ENCODE measurements at places on chromosomes 6 and 20. TPM values are rescaled to one million over a fixed set of nuclear protein-coding genes. Genes with fewer than 3 reads are reported as not detected.

GRCh38 chr20:32537657-32538525 lies 47.2 kb downstream of the NOL4L start:
- no peak for DNase-seq

DNA sequence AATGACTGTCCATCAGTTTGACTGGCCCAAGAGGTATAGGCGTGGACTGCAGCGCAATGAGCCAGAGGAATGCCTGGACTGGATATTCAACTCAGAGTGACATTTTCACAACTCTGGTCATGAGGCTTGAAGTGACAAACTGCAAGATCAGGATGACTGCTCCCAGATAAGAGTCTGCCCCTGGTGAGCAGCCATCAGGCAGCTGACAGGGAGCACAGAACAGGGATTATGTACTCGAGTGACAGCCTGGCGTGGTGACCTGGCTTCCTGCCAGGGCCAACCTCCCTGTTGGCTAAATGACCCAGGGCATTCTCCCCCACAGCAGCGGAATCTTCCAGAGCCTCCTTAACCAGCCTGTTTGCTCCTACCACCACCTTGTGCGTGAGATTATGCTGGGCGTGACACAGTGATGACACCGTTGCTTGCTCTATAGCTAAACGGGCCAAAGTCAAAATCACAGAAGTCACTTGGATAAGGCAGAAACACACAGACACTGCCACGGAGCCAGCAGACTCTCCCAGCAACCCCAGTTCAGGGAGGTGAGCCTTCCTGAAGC lies 209.1 kb upstream of the JARID2 start:
- DNase-seq, result peak; percentile 56

GRCh38 chr6:132768051-132768517 lies 10.4 kb upstream of the VNN2 start:
- DNase-seq, result no peak

GRCh38 chr6:19535351-19535750 lies 301.8 kb upstream of the ID4 start:
- DNase-seq, result no peak

GRCh38 chr6:83180426-83180950 lies 12.6 kb downstream of the PGM3 start:
- DNase-seq, result no peak

GRCh38 chr6:149130508-149130907 lies 187.0 kb upstream of the TAB2 start:
- DNase-seq, result peak; percentile 35

GRCh38 chr20:9400171-9401025 lies 114.0 kb upstream of the LAMP5 start:
- no peak for DNase-seq

DNA sequence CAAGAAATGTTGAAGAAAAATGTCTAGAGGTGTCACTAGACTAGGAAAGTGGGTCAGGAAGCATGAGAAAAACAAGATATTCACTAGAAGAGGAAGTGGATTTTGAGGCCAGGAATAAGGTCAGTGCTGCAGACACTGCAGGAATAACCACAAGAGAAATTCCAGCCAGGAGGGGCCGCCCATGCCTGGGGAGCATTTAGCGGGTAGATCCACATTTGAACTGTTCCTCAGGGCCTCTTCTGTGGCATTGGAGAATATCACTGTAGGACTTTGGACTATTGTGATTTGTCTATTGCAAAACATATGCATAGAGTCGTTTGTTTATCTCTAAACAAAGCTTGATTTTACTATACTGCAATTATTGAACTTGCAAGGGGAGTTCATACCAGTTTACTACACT lies 49.6 kb upstream of the CCDC28A start:
- DNase-seq, result no peak

DNA sequence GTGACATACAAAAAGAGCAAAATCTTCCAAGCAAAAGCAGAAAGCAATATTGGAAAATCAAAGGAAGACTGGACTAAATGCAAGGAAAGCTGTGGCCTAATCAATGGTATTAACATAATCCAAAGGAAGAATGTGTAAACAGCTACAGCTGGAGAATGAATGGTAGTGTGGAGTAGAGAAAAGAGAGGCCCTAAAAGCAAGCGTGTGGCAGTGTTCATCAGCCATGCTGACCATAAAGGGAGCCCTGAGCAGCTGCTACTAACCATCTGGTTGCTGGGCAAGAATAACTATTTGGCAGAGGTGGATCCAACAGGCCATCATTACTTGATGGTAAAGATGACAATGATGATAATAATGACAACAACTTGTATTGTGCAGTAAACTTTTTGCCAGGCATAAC lies 148.5 kb upstream of the BEND6 start:
- DNase-seq, result no peak

DNA sequence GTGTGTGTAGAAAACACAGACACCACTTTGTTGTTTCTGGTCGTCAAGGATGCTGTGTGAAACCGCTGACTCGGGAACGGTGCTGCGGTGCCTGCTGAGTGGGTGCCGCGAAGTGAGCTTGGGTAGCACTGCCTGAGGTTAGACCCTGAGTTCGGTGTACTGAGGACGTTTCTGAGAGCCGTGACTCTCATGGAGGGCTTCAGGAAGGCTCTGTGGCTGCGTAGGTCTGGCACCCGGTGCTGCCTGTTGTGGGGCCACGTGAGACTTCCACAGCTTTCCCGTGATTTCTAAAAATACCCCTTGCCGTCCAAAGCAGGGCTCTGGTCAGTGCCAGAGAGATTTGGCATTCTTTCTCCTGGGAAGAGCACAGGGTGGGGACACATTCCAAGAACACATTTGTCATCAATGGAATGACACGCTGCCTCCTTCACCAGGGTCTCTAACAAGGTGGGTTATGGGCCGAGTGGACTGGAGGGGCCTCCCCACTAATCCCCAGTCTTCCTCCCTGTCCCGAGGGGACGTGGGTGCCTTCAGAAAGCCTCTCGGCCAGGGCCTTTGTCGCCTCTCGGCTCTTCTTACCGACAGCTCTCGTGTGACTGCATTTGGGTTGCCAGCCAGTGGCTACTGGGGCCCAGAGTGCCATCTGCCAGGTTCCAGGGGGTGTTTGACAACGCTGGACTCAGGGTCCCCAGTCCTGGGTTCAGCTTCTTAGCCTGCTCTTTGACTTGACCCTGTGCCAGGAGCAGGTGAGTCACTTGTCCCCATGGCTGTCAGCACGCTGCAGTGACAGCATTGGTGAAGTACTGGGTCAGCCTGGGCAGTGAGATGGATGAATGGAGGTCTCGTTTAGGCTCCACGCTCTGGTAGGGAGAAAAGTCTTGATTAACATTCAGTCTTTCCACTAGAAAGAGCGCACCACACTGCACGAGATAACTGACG lies 62.2 kb downstream of the SYNJ2 start:
- no peak for DNase-seq

- no peak for DNase-seq
Observed at GRCh38 chr6:98992535-98992934, 44.8 kb upstream of the FBXL4 start.

DNA sequence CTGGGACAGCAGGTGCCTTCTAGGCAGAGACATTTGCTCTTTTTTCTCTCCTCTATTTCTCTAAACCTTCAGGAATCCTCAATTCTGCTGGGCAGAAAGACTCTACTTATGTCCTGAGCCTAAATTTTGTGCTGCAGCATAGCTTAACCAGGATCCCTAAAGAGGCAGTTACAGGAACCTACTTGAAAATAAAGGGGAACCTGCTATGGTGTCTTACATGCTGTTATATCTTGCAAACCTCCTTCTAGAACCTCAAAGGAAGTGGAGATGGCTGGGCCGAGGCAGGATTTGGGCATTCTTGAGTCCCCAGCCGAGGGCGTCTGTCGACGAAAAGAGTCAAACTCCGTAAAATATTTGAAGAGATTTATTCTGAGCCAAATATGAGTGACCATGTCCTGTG lies 17.1 kb upstream of the GMNN start:
- no peak for DNase-seq

GRCh38 chr6:165653196-165653595 lies 9.8 kb downstream of the PDE10A start:
- no peak for DNase-seq

DNA sequence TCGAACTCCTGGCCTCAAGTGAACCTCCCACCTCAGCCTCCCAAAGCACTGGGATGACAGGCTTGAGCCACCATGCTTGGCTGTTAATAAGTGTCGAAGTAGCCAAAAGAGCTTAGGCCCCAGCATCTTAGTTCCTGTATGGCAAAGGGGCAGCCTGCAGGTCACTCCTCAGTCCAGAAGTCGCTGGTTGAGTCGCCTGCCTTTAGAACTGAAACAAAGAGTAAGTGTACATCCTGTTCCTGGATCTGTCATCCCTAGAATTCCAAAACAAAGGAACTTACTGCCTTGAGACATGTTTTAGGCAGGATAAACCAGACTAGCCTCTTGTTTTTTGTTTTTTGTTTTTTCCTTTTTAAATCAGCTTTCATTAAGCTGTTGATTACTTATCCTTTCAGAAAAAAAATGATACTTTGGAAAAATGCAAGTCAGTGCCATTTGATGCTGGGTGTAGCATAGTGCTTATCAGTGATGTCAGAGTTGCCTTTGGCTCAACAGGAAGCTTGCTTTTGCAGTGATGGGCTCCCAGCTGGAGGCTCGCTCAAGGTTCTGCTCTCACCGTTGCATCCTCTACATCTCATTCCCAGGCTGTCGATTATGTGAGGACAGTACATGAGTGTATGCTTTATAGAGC lies 9.0 kb downstream of the ACTR5 start:
- no peak for DNase-seq

GRCh38 chr6:157514659-157515496 lies 133.9 kb downstream of the ZDHHC14 start:
- no peak for DNase-seq

WFDC12 gene
- polyA plus RNA-seq, result not detected

TGM3 gene
- polyA plus RNA-seq, result 0.98 TPM

All from left renal cortex interstitium (tissue), 4 donors.